ENCODE measurements at places on chromosomes 2 and 18.

GRCh38 chr2:36570416-36570815 lies 27.6 kb downstream of the FEZ2 start:
- DNase-seq: no peak

- no peak for DNase-seq
These were observed 713.1 kb upstream of the SOX11 start for GRCh38 chr2:4979111-4979510.

GRCh38 chr18:24368749-24369148 lies 28.9 kb downstream of the OSBPL1A start:
- DNase-seq: no peak

DNA sequence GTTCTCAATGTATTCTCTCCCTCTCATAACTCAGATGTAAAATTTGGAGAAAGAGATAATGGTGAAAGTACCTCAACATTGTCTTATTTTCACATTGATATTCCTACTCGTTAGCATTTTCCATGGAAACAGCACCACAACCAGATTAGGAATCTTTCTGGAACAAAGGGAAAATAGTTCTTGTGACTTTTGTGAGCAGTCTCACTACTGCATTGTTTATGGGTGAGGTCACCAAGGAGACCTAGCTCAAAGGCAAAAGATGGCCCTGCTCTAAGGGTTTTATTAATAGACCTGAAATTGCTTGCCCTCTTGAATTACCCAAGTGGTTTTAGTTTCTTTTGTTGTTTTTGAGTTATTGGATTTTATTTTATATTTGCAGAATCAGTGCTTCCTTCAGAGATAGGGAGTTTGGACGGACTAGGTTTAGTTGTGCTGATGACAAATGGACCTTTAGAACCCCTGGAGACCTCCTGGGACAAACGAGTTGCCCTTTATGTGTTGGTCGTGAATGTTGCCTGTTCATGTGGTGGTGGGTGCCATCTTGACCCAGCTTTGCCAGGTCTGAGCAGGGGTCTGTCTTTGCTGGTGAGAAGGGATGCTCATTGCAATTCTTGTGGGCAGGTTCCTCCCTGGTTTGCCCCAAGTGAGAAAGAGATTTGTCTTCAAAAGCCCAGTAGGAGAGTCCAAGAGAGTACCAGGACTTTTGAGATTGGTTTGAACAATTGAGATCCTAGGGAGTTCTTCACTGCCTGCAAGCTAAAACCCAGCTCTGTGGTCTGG lies 58.1 kb downstream of the INPP4A start:
- DNase-seq: no peak

- no peak for DNase-seq
These were observed 4.4 kb upstream of the ASB1 start for GRCh38 chr2:238422285-238422684.

- no peak for DNase-seq
These were observed 7.5 kb downstream of the PRLH start for GRCh38 chr2:237573721-237574415.

Measured in GM13976 (cell line).